GM04503 (cell line): ENCODE measurements at places on chromosomes 1 and 21.

DNA sequence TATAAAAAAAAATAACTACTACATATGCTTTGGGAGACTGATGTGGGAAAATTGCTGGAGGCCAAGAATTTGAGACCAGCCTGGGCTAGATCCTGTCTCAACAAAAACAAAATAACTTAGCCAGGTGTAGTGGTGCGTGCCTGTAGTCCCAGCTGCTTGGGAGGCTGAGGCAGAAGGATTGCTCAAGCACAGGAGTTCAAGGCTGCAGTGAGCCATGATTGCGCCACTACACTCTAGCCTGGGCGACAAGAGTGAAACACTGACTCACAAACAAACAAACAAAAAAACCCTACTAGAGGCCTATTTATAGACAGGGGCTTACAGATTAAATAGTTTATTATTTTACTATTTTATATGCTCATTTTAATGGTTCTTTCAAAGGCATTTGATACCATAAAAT lies 80.0 kb downstream of the LHX4 start:
- DNase-seq = no peak

DNA sequence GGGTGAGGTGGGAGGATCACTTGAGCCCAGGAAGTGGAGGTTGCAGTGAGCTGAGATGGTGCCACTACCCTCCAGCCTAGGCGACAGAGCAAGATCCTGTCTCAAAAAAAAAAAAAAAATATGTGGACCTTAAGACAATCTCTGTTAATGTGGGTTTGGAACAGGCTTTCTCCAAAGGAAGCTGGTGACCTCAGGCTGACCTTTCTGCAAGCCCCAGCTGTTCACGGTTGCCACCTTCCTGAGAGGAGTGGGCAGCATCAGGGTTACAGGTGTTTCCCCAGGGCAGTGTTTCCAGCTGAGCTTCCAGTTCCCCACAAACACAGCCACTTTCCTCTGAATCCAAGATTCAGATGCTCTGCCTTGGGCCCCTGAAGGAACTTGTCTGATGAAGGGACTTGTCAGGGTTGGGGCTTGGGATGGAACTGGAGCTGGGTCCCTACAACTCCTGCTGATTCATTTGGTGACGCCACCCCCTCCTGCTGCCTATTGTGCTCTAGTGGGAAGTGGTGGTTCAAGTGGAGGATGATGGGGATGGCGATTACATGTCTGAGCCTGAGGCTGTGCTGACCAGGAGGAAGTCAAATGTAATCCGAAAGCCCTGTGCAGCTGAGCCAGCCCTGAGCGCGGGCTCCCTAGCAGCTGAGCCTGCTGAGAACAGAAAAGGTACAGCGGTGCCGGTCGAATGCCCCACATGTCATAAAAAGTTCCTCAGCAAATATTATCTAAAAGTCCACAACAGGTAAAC lies 1.9 kb downstream of the ZBTB48 start:
- no peak for DNase-seq

- DNase-seq = no peak
Observed at GRCh38 chr1:40314721-40315238, 2.3 kb downstream of the COL9A2 start.

DNA sequence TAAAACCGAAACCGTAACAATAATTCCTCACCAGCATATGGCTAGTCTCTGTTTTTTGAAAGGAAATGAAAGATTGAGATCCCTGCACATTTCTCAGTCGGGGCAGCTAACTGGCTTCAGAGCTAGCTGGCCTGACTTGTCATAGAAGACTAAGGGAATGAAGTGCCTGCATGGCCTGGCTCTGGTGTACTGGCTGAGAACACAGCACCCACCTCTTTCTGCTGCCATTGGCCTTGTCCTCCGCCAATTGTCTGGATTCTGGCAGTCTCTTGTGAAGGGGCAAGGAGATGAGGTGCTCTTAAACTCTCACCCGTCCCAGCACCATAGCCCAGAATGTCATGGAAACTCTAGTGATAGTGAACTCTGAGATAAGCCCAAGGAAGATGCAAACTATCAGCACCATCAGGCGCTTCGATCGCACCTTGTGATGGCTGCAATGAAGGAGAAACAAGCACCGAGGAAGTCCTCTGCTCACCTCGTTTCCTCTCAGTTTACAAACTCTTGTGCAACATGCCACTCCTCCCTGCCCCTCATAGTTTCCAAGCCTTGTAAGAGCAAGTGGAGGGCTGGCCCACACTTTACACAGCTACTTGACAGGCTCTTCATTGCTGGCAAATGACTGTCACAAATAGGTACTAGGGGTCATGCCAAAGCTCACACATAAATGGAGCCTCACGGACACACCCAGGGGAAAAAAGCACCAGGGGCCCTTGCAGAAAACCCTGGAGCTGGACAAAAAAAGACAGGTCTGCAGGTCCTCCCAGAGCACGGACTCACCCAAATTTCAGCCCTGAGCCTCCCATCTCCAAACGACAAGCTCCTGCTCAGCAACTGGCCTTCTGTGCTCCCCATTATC lies 16.4 kb downstream of the INPP5B start:
- DNase-seq = no peak

DNA sequence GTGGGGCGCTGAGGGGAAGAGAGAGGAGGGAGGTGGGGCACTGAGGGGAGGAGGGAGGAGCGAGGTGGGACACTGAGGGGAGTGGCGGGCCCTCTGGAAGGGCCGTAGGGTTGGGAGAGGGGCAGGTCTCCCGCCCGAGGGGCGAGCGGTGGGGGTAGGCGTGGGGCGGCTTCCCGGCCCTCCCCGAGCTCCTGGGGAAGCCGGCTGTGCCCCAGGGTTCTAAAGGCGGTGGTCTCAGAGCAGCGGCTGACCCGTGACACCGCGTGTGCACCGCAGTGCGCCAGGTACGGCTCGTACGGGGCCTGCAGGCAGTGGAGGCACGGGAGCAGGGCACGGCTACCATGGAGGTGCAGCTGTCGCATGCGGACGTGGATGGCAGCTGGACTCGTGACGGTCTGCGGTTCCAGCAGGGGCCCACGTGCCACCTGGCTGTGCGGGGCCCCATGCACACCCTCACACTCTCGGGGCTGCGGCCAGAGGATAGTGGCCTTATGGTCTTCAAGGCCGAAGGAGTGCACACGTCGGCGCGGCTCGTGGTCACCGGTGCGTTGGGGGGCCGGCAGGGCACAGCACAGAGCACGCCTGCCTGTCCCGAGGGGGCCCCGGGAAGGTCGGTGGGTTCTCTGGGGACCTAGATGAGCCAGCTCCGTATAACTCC lies 68.5 kb downstream of the OBSCN start:
- no peak for DNase-seq

DNA sequence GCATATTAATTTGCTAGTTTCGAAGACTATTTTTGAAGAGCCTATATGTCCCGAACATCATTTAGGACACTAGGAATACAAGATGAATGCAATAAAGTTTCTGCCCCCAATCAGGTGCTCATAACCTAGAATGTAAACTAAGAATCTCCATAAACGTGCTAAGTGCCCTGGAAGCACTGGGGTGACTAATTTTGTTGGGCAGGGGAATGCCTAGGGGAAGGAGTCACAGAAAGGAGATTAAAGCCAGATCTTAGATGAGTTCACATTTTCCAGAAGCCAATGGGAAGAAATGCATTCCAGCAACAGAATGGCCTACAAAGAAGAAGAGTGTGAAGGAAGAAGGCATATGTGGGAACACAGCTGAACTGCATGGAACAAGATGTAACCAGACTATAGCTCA lies 19.5 kb downstream of the SCYL3 start:
- peak; percentile 67 for DNase-seq

GRCh38 chr21:37292941-37293340 lies 25.8 kb upstream of the VPS26C start:
- no peak for DNase-seq

- no peak for DNase-seq
Observed at GRCh38 chr1:231162970-231163829, 1.3 kb downstream of the TRIM67 start.

- no peak for DNase-seq
Observed at GRCh38 chr1:9182784-9183257, 51.8 kb upstream of the H6PD start.

DNA sequence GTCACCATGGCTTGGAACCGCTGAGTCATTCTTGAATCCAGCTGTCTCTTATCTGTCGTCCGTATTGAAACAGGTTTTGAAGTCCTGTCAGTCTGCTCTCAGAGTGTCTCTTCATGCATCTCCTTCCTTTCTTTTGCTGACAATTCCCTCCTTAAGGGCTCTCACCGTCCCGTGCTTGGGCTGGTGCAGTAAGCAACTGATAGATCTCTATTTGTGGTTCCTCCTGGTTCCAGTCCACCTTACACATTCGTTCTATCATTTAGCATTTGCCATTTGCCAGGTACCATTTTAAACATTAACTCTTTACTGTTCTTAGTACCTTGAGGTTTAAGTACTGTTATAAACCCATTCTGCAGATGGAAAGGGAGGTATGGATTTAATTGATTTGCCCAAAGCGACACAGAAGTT lies 88.9 kb downstream of the DYRK1A start:
- no peak for DNase-seq

GRCh38 chr21:26881504-26882228 lies 36.5 kb upstream of the ADAMTS1 start:
- DNase-seq = no peak

GRCh38 chr1:229150518-229150917 lies 120.4 kb upstream of the RAB4A start:
- DNase-seq = no peak

GRCh38 chr1:61853583-61853982 lies 111.3 kb downstream of the PATJ start:
- DNase-seq = no peak

DNA sequence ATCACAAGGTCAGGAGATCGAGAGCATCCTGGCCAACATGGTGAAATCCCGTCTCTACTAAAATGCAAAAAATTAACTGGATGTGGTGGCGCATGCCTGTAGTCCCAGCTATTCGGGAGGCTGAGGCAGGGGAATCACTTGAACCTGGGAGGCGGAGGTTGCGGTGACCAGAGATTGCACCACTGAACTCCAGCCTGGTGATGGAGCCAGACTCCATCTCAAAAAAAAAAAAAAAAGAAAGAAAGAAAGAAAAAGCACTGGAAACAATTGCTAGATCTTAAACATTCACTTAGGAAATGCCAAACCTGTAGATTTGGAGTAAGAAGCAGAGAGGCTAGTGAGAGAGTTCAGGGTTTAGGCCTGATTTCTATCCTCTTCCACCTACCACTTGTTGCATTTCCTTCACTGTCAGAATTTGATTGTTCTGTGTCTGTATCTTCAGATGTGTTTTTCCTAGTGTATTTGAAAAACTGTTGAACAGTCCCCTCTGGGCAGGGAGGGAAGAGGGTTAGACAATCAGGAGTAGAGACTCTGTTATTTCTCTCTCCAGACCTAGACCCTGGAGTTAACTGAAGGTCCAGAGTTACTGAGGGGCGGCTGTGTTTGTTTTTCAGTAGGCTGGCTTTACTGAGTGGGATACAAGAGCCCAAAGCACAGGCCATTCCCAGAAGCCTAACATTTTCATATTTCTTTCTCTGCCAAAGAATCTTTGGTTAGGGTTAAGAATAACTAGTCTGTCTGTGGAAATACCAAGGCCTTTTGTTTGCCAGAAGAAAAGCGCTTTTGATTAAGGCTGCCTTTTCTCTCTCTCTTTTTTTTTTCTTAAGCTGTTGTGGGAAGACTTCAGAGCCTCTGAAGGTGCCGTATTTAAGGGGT lies 31.1 kb upstream of the MACF1 start:
- DNase-seq = no peak

- no peak for DNase-seq
Observed at GRCh38 chr1:78045926-78046778, at the start of gene GIPC2. GIPC2 (plus strand) TSS chr1:78045966; CDS start chr1:78046095, 129 bp downstream.

- no peak for DNase-seq
Observed at GRCh38 chr1:198922638-198923430, 284.0 kb downstream of the PTPRC start.

DNA sequence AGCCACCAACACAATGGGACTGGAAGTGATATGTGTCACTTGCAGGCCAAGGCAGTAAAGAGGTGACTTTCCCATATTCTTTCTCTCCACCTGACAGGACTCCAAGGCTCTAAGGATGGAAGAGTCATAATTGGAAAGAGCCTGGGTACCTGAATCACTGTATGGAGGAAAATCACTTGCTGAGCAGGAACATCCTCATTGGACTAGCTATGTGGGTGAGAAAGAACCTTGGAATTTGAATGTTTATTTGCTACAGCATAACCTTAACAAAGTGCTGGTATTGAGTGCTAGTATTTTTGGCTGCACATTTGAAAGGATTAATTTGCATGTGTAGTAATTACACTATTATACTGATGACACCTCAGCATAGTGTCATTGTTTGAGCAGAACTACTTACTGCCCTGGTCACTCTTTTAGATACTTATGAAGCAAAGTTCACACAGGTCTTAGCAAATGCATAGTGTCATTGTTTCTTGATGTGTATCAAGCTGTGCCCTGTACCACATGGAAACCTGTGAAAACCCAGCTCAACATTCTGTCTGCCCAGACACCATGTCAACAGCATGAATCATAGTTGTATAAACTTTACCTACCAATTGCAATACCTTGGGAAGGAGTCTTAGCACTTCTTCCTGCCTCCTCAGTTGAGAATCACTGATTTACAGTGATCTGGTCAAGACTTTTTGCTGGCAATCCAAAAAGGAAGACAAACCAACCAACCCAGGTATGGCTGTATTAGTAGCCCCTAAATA lies 5.1 kb upstream of the S100A10 start:
- no peak for DNase-seq

GRCh38 chr1:159469921-159470533 lies 30.5 kb downstream of the OR10J1 start:
- no peak for DNase-seq

DNA sequence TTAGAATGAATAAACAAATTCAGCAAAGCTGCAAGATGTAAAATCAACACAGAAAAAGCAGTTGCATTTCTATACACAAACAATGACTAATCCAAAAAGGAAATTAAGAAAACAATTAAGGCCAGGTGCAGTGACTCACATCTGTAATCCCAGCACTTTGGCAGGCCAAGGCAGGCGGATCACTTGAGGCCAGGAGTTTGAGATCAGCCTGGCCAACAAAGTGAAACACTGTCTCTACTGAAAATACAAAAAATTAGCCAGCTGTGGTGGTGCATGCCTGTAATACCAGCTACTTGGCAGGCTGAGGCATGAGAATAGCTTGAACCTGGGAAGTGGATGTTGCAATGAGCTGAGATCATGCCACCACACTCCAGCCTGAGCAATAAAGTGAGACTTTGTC lies 22.3 kb downstream of the THEM4 start:
- DNase-seq = peak; percentile 39

GRCh38 chr1:47664356-47664755 lies 226.5 kb downstream of the FOXD2 start:
- DNase-seq = no peak

DNA sequence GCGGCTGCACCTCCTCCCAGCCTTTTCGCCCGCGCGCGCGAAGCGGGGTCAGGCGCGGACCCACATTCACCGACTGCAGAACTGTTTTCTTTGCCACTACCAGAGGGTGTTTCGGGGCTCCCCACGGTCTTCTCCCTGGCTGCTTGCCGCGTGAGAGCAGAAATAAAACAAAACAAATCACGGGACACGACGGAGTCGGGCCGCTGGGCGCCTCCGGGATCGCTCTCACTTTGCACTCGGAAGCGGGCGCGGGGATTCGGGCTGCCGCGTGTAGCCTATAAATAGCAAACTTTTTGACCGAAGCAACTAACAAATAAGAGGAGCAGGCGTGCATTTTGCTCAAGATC lies 412.3 kb upstream of the ESRRG start:
- DNase-seq = no peak
